Activated naive CD4-positive, alpha-beta T cell treated with anti-CD3 and anti-CD28 coated beads, Interleukin-2, amount 10 ng/mL, durations not matched to agents 7 days and 5 days (primary cell): ENCODE measurements at places on chromosomes 5 and 9.

- peak; percentile 52 for DNase-seq
These were observed 146.4 kb downstream of the EGFLAM start for GRCh38 chr5:38404667-38405276.

DNA sequence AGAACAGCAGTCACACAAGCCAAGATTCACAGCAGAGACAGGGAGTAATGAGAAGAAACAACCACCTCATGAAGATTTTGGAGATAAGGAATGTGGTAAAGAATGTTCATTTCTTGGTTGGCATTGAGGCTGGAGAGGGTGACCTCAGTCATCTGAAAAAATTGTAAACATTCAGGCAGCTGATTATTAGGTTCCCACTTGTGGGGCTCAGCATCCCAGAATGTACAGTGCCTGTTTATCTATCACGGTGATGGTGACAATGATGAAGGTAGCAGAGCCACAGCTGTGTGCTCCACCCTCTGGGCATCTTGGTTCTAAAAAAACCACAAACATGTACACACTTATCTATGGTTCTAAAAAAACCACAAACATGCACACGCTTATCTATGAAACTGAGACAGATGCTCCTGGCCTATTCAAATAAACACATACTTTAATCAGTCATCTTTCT is 143.9 kb upstream of the MOCS2 start:
- DNase-seq: no peak

DNA sequence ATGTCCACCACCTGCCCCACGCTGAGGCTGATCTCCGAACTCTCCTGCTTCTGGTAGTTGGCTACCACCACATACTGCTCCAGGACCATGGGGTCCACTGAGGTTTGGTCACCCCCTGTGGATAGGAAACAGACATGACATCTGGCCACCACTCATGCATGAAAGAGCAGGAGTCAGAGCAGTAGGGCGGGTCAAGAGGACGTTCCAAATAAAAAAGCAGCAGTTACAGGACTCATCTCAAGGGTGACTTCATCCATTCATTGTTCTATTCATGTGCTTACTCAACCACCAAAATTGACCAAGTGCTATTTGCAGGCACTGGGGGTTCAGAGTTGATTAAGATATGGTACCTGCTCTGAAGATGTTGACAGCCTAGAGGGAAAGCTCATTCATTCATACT is 79.2 kb upstream of the UBTD2 start:
- DNase-seq: no peak

- no peak for DNase-seq
These were observed 1172.9 kb downstream of the CDH12 start for GRCh38 chr5:21680196-21680595.

GRCh38 chr9:116152941-116153764 is 438 bp upstream of the PAPPA start:
- DNase-seq: no peak

GRCh38 chr5:94849821-94850736 is 231.6 kb downstream of the SLF1 start:
- peak; percentile 40 for DNase-seq

DNA sequence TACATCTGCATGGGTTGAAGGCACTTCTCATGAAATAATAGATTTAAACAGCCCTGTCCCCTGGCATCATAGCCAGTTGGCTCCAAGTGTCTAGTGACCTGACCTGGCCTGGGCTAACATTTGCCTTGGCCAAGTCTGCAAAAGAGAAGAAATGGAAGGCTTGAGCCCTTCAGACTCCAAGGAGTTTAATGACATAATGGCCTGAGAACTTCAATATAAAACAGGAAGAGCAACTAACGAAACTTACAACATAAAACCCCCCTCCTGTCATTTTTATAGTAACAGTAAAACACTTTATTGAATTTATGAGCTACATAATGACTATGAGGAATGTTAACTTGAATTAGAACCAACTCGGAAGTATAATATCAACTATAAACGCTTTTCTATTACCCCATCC is 218.8 kb upstream of the TBCA start:
- DNase-seq: no peak

GRCh38 chr5:97838214-97838613 is 655.2 kb upstream of the RIOK2 start:
- no peak for DNase-seq

DNA sequence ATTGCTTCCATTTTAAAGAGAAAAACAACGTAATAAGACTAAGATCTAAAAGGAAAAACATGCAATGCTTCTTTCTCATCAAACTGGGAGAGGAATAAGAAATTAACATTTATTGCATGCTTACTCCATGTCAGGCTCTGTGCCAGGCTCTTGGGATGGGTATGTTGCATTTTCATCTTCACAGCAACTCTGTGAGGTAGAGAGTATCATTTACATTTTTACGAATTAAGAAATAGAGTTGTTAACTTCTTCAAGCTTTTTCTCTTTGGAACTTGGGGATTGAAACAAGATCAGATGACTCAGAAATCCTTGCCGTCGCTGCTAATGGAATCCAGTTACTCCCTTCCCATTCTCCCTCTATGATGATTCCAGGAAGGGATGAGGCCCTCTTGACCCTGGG is 39.5 kb downstream of the PDE8B start:
- DNase-seq: no peak

- no peak for DNase-seq
These were observed 5.5 kb upstream of the SUSD3 start for GRCh38 chr9:93052791-93053540.

DNA sequence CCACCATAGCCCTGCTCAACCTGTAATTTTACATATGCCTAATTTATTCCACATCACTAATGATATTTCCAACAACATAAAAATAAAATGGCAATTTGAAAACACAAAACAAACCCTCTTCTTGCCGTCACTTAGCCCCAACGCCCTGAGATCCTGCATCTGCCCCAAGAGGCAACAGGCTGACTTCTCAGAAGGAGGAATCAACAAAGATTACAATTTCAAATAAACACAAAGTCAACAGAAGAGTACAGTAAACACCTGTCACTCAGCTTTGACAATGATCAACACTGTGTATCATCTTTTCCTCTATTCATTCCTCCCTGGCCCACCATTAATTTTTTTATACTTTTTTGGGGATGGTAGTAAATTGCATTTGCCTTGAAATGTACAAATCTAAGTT is 19.8 kb downstream of the EPB41L4B start:
- DNase-seq: no peak

GRCh38 chr9:134699343-134699740 is 57.7 kb downstream of the COL5A1 start:
- no peak for DNase-seq

- no peak for DNase-seq
These were observed 821.2 kb downstream of the PTPRD start for GRCh38 chr9:9791611-9792010.

GRCh38 chr9:88237479-88237961 is 99.2 kb upstream of the SPATA31C2 start:
- DNase-seq: no peak

DNA sequence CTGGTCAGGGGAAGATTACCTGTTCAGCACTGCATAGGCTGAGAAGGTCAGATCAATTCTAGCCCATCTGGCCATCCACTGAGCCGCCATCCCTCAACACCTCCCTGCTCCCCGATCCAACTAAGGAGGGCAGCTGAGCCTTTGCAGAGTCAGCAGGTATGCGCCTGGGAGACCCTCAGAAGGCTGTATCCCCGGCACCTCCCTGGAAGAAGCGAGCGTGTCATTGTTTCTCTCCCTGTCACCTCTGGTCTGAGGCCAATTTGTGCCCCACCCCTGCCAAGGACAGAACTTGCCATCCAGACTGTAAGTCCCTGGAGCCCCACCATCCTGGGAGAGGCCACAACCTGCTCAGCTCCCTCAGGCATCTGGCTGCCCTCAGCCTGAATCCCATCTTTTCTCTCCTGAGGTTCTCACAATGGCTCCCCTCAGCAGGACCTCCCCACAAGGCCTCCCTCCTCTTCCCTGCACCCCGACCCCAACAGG is 2.6 kb downstream of the CLTB start:
- no peak for DNase-seq

DNA sequence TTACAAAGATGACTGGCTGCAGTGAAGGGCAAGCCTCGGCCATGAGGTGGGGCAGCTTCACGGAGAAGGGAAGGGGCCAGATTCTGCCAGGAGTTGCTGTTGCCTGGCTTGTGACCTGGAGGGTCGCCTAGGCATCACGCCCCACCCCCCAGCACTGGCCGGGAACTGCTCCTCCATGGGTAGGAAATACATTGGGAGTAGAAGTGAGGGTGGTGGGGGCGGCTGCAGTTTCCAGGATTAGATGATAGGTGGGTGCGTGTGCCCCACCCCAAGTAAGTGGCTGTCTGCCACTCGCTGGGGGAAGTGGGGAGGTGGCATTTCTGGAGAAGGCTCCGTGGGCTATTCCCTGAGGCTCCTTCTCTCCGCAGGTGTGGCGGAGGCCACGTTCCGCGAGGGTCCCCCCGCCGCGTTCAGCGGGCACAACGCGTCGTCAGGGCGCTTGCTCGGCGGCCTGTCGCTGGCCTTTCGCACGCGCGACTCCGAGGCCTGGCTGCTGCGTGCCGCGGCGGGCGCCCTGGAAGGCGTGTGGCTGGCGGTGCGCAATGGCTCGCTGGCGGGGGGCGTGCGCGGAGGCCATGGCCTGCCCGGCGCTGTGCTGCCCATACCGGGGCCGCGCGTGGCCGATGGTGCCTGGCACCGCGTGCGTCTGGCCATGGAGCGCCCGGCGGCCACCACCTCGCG is 16.9 kb downstream of the CRB2 start:
- no peak for DNase-seq

- no peak for DNase-seq
These were observed 95.4 kb downstream of the JAKMIP2 start for GRCh38 chr5:147687118-147687517.

GRCh38 chr5:18397891-18398290 is 763.6 kb downstream of the TAF11L14 start:
- no peak for DNase-seq

DNA sequence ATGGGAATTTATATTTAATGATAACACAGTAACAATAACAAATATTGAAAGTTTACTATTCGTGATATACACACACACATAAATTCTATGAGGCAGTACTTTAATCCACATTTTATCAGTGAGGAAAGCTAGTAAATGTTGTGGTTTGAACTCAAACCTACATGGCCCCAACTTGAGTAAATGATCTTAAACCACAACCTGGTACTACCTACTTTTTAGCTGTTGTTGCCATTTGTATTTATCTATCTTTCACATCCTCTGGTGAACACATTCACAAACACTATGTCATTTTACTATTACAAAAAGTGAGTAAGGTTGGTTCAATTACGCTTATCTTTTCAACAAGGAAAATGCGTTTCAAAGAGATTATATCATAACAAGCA is 186.1 kb downstream of the SMC2 start:
- DNase-seq: no peak
